ENCODE measurements at places on chromosomes 11 and 22.

GRCh38 chr11:60869451-60869825 lies 2.1 kb downstream of the ZP1 start:
- DNase-seq, result no peak

- DNase-seq, result no peak
These were observed 62.1 kb downstream of the PDHX start for GRCh38 chr11:34978236-34979191.

DNA sequence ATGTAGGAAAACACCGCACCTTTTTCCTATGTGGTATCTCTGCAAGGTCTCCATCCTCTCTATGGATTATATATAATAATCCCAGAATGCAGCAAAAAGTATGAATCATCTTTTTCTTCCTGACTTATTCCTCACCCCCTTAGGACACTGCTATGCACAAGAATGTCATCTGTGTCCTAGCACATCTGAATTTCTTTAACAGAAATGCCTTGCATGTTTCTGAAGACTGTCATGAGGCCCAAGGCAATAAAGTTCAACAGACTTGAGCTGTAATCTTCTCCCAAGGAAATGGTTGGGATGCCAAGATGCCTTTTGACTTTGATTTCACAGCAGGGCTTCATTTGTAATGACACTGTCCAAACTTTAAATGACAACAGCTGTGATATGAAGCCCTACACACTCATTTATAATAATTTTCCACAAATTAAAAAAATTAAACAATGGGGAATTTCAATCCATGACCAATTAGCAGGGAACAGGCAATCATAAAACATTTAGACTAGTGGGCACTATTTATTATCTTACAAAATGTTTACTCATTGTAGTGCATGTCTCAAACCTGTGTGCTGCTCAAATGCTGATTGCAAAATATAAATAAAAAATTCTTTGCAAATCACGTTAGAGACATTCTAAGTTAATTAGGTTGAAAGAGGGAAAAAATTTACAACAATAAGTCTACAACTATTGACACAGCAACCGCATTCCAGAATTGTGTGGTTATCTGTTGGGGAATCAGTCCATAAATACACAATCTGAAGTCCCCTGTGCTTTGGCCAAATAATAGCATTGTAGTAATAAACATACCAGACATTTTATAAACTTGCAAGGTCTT lies 242.3 kb downstream of the SWAP70 start:
- no peak for DNase-seq

DNA sequence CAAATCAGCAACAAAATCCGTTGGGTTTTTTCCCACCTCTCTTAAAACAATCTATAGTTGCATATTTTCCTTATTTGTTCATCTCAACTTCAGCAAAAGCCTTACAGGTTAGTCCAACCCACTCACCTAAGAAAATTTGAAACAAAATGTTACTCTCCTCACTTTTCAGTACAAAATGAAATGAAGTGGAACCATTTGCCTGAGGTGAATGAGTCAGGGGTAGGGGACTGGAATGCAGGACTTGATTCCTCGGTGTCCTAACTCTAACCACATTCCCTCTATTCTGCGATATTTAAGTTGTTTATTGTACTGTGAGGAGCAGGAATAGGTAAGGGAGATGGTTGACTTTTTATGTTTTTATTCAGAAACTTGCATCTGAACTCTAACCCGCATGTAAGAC lies 16.4 kb downstream of the ATP5MG start:
- DNase-seq, result no peak

DNA sequence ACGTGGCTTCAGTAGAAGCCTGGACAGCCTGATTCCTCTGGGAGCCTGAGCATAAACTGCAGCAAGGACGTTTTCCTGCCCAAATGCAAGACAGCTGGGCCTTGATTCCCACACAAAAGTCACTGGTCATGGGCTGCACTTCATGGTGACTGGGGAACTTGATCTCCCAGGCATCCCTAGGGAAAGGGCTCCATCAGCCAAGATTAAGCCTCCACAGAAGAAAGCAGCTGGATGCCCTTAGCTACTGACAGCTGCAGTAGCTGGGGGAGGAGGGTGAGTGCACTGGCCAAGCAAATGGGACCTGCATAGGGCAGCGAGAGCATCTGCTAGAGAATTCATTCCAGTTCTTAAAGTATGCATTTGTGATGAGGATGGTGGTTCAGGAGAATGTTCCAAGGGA lies 267.4 kb upstream of the ISX start:
- peak; percentile 67 for DNase-seq

DNA sequence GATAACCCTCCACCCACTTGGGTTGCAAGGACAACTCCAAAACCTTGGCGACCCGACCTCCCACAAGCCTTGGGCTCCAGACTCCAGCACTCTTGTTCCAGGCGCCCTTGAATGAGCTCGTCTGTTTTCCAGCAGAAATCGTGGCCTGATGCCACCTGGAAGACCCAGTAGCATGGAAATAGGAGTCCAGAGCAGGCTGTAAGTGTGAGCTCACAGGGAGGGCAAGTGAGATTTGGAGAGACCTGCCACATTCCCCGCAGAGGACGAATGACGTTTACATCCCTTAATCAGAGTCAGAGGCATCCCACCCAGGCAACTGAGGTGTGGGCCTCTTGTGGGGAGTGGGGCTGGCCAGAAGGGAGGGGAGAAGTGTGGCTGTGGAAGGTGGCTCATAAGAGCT lies 71.9 kb downstream of the LDLRAD3 start:
- peak; percentile 76 for DNase-seq

DNA sequence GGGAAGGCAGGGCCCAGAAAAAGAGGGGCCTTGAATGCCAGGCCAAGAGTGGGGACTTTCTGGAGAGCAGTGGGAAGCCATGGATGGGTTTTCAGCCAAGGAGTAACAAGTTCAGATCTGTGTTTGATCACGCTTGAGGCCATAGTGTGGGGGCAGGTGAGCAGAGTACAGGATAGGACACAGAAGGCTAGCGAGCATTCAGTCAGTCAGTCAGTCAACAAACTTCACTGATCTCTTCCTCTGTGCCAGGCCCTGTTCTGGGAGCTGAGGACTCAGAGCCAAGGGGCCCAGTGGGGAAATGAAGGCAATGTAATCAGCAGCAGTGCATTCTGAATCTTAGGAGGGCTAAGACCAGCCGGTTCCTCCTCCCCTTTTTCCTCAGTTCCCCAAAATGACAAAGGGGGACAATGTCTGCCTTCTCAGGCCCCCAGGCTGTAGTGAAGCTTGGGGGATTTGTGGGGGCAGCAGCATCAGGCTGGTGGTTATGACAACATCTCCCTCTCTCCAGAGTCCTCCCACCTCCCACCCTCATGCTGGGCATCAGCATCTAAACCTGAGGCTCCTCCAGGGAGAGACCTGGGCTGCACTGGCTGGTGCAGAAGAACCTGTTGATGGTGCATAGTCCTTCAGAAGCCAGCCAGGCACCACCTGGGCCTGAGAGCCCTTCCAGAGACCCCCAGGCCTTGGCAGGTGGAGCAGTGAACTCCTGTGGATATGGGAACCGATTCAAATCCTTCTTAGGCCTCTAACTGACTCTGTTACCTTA lies 42.9 kb upstream of the TPBGL start:
- DNase-seq, result no peak

DNA sequence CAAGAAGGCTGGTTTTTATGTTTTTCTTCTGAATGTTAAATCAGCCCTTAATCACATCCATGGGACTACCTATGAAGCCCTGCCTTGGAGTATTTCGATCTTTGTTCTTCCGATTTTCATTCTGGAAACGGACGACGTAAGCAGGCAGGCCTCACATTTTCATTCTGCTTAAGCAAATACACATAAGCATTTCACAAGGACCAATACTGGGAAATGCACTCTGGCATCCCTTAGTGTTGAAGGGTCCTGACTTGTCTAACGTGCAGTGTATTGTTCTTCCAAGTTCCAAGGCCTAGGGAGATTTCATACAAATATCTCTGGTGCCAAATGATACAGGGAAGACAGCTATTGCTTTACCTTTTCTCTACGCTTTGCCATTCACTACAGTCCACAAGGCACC lies 143.8 kb downstream of the LARGE1 start:
- no peak for DNase-seq

- DNase-seq, result no peak
These were observed 343.0 kb upstream of the NCAM1 start for GRCh38 chr11:112617977-112618826.

- no peak for DNase-seq
These were observed 67.5 kb downstream of the GAB2 start for GRCh38 chr11:78350091-78350645.

- DNase-seq, result no peak
These were observed 6.5 kb upstream of the PLET1 start for GRCh38 chr11:112267188-112267591.

GRCh38 chr11:125376856-125377255 lies 119.2 kb downstream of the FEZ1 start:
- DNase-seq, result no peak

DNA sequence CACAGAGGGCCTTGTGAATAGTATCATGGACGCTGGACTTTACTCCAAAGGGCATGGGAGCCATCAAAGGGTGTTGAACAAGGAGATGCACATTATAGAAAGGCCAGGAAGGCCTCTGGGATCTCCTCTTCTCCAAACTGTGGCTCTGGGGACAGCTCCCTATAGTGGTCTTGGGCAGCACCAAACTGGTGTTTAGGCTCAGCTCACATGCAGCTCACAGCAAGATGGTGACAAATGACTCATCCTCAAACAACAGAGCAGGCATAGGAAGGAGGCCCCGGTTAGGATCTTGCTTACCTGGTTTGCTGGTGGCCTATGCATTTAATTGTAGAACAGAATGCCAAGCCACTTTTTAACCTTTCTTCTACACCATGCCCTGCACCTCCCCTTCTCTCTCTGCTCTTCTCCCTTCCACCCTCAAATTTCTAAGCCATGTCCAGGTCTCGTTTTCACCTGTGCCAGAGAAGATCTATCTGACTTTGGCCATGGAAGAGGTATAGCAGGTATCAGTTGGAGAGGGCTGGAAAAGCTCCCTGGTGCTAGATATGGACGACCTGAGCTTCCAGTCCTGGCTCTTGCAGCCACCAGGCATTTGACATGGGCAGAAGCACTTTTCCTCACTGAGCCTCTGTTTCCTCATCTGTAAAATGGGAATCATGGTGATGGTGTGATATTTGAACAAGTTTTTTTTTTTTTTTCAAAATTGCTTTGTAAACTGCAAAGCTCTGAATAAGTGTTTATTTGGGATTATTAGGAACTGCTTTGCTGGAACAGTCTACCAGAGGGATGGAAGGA lies 14.4 kb upstream of the EHF start:
- DNase-seq, result no peak

DNA sequence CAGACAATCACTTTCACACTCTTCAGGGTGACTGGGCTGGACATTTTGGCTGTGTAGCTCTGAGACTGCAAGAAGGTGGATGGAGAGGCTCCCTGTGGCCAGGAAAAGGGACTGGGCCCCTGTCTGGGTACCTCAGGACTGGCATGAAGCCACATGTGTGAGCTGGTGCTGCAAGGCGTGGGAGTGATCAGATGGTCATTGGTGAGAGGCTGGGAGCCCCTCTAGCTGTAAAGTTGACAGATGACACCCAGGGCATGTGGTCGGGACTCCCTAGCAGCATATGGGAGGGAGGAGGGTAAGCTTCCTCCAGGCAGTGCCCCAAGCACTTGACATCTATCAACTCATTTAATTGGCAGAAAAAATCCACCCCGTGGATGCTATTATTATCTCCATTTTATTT lies 18.9 kb upstream of the CABP2 start:
- DNase-seq, result no peak

GRCh38 chr11:116729501-116730240 lies 43.1 kb downstream of the BUD13 start:
- no peak for DNase-seq

DNA sequence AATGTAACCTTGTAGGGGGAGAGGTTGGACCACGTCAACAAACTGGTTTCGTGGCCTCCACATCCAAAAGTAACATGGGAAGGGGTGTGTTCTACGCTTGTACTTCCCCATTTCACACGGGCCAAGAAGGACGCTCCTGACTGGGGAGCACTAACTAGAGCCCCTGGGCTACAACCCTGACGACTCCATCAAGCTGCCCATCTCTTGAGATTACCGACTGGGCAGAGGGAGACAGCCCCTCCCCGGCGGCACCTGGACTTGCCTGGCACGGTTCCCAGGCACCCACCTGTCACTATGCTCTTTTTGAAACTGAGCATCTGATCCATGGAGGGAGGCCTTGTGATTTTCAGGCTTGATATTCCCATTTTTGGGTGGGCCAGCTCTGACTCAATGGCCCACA lies 68.5 kb downstream of the SHANK2 start:
- DNase-seq, result no peak

GRCh38 chr11:105033343-105033742 lies 1.6 kb downstream of the CASP1 start:
- no peak for DNase-seq

GRCh38 chr11:2321311-2321683 lies 19.5 kb downstream of the TSPAN32 start:
- DNase-seq, result peak; percentile 26

GRCh38 chr11:70067591-70068341 lies 10.4 kb upstream of the ANO1 start:
- peak; percentile 44 for DNase-seq
